ENCODE measurements at places on chromosomes 13 and 19.

- no peak for DNase-seq
These were observed 362.4 kb downstream of the KCTD12 start for GRCh38 chr13:76523740-76524340.

DNA sequence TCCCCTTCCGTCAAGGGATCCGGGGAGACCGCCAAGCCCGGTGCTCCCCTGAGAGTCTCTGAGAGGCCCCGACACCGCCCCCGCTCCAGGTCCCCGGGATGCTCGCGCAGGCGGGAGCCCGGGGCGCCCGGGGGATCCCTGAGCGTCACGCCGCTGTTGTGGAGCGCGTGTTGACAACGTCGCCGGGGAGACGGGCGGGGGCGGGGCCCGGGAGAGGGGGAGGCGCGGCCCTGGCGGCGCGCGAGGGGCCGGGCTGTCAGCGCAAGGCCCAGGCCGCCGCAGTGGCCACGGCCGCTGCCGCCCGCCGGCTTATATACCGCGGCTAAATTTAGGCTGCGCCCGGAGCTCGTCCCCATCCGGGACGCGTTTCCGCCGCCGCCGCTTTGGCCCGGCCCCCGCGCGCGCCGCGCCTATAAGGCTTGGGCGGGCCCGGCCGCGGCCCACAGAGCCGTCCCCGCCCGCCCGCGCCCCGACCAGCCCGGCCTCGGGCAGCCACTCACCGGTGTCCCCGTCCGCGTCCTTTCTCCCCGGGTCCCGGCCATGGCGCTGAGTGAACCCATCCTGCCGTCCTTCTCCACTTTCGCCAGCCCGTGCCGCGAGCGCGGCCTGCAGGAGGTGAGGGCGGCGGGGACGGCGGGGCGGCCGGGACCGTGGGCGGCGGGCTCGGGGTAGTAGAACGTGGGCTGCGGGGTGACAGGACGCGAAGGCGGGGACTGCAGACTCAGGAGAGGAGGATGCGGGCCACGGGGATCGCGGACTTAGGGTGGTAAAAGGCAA is at the start of gene KLF2:
KLF2 (plus strand) TSS at position 443 of the 777 bp plus-strand sequence; CDS start at position 541, 98 bp downstream.
- no peak for DNase-seq

DNA sequence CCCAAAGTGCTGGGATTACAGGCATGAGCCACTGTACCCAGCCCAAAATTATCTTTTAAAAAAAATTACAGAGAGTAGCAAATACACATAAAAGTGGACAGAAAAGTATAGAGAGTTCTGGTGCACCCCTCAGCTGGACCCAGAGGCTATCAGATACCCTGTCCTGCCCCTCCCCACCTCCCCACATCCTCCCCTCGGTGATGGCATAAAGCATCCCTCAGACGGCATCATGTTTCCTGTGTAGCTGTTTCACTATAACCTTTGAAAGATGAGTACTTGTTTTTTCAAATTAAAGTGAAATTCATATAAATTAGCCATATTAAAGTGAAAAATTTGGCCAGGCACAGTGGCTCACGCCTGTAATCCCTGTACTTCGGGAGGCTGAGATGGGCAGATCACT is 20.1 kb downstream of the SLC27A1 start:
- no peak for DNase-seq

GRCh38 chr19:15337202-15337601 is 4.9 kb upstream of the BRD4 start:
- DNase-seq = no peak

GRCh38 chr13:73325723-73326558 is 267.1 kb downstream of the KLF5 start:
- DNase-seq = no peak

- DNase-seq = no peak
These were observed 162.9 kb downstream of the NHLRC3 start for GRCh38 chr13:39201180-39201579.

DNA sequence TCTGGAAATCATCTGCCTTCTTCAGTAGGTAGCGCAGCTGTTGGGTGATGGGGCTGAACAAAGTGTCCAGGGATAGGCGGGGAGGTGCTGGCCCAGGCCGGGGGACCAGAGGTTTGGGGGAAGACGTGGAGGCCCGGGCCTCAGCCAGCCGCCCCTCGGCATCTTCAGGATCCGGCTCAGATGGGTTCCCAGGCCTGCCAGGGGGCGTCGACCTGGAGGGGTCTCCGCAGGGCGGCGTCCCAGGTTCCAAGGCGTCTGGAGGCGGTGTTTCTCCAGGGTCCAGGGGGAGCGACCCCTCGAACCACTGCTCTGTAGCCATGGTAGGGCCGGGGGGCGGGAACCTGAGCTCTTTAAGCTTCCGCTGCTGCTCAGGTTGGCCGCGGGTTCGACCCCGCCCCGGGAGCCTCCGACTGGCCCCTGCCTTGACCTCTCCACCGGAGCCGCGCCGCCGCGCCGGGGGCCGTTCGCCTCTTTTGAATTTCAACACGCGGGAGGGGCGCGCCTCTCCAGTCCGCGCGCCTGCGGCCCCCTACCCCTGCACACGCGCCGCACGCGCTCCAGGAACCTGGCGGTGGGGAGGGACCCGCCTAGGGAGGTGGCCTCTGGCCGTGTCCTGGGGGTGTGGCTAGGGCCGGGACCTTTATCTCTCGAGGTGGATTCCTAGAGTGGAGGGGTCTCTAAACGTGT is at the start of gene C19orf67:
C19orf67 (minus strand) TSS at position 475 of the 687 bp plus-strand sequence; CDS start at position 319, 156 bp downstream.
- DNase-seq = no peak

DNA sequence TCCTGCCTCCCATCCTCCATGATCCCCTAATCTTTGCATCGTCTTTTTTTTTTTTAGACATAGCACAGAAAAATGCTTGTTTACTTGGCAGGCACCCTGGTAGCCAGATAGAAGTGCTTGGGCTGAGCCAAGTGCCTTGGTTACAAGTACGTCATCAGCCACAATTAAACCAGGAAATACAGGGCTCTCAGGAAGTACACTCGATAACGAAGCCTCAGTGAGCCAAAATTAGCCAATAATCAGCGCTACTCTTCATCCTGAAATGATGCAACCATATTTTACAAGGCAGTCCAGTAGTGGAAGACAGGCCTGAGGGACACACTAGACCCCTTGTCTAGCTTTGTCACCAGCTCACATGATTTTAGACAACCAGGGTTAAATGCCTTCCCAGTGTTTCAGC is 194.0 kb upstream of the NBEA start:
- no peak for DNase-seq

DNA sequence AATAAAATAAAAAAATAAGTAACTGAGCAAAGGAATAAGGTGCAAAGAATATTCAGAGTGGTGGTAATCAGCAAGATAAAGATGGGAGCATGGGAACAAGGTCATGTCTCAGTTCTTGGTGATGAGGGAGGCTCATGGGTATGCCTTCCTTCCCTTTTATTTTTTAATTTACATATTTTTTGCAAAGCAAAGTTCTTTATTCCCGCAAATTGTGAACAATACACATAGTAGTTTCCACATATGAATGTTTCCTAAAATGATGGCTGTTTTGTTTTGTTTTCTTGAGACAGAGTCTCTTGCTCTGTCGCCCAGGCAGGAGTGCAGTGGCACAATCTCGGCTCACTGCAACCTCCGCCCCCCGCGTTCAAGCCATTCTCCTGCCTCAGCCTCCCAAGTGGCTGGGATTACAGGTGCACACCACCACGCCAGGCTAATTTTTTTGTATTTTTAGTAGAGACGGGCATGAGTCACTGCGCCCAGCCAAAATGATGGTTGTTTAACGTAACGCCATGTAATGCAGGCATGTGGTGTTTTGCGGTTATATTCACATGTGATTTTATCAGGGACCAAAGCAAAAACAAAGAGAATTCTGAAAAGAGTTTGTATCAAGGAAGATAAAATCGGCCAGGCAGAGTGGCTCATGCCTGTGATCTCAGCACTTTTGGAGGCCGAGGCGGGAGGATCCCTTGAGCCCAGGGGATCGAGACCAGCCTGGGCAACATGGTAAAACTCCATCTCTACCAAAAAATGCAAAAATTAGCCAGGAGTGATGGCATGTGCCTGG is 4.5 kb upstream of the ADGRE2 start:
- no peak for DNase-seq

- no peak for DNase-seq
These were observed 29.7 kb downstream of the NKPD1 start for GRCh38 chr19:45130888-45131615.

- no peak for DNase-seq
These were observed 41.7 kb downstream of the UFM1 start for GRCh38 chr13:38391341-38391740.

GRCh38 chr19:45187421-45188100 is 9.0 kb downstream of the BLOC1S3 start:
- no peak for DNase-seq

GRCh38 chr13:68190818-68191217 is 960.7 kb upstream of the PCDH9 start:
- no peak for DNase-seq

GRCh38 chr19:57935731-57936130 is 529 bp upstream of the ZNF418 start:
- DNase-seq = no peak

DNA sequence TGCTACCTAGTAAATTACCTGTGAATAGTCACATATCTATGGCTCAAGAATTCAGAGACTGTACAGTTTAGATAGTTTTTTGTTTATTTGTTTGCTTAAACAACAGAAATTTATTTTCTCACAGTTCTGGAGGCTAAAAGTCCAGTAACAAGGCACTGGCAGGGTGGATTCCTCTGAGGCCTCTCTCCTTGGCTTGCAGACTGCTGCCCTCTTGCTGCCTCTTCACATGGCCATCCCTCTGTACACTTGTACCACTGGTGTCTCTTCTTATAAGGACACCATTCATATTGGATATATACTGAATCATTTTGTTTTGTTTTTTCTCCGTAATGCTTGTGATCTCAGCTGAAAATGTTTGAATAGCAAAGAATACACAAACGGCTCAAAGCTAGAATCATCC is 56.4 kb upstream of the MIR17HG start:
- no peak for DNase-seq

DNA sequence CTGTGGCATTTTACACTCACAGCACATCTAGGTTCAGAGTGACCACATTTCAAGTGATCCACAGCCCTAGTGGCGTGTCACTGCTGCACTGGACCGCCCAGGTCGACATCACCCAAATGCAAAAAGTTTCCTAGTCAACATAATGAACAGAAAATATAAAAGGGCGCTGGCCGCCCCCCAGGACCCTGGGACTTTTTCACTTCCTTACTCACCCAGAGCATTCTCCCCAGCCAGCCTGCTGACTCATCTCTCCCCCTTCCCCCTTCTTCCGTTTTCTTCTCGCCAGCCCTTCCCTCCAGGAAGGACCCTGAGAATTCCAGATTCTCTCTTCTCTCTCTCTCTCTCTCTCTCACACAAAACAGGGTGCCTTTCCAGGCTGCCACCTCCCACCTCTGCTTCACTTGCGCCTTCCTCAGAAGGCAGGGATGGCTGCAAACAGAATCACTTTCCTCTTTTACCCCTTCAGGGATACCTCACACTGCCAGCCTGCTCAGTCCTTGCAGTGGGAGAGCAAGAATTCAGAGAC is 21.0 kb upstream of the GRWD1 start:
- no peak for DNase-seq

DNA sequence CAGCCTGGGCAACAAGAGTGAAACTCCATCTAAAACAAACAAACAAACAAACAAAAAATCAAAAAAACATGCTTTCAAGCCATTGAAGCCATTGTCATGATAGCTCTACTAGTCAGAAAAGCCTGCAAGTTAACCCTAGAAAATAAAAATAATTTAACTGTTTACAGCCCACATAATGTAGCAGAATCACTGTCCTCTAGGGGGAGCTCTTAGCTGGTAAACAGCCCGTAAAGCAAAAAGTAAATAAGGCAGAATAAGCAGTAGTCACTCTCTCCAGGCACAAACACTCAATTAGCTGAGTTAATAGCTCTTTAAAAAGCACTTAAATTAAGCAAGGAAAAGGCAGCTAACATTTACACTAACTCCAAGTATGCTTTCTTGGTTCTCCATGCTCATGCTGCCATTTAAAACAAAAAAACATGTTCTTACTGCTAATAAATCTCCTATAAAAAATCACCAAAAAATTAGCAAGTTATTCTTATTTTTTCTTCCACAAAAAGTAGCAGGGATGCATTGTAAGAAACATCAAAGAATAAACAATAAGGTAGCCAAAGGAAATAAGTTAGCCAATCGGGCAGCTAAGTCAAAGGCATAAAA is 11.3 kb downstream of the LILRB4 start:
- DNase-seq = no peak

DNA sequence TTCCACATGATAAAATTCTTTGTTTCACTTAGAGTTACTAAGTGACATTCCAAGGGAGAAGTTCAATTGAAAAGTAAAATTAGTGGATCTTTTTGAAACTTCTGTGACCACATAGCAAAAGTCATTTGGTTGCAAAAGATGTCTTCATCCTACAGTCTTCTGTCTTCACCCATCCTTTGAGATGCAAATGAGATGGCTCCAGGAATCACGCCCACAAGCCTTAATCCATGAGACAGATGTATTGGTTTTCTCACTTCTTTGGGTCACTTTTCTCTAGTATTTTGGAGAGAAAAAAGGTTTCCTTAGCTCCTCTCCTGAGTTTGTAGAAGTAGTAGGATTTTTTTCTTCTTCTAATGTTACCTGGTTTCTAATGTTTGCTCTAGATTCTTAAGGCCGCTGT is 259.5 kb upstream of the SLC10A2 start:
- no peak for DNase-seq

- no peak for DNase-seq
These were observed 88.4 kb downstream of the FOXO1 start for GRCh38 chr13:40578055-40578454.

DNA sequence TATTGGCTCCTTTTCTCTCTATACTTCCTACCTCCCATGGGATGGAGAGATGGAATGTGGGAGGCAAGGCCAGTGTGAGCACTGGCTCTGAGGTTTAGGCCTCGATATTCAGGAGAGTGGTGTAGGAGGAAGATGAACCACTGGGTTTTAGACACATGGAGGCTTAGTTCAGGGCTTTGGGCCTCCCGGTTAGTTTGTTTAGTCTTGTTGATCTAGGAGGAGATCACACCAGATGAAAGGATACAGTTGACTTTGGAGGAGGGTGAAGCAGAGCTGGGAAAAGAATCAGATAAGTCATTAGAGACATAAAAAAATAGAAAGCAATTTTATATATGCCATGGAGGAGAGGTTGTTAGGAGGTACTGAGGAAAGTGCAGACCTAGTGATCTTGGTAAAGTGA is 30.9 kb downstream of the RNASEH2B start:
- DNase-seq = no peak

- DNase-seq = no peak
These were observed 9.3 kb downstream of the RPS9 start for GRCh38 chr19:54209811-54210494.

DNA sequence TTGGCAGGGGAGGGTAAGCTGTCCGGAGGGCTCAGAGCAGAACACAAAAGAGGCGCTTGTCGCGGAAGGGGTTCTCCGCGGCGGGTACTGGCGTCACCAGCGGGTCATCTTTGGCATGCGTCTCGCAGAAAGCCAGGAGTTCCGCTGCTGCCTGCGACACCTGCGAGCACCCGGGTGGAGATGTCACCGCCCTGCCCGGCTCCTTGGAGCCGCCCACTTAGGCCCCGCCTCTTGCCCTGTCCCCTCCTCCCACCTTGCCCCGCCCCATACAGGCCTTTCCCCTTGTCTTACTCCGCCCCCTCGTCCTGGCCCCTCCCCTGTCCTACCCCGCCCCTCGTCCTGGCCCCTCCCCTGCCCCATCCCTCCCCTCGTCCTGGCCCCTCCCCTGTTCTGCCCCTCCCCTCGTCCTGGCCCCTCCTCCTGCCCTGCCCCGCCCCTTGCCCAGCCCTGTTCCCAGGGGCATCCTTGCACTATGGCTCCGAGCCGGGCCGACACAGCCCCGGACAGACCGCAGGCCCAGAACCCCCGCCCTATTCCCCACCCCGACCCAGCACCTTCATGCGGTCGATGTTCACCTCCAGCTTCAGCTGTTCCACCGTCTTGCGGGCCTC is 1.9 kb downstream of the GNG8 start:
- no peak for DNase-seq

GRCh38 chr19:7197760-7198696 is 96.2 kb downstream of the INSR start:
- peak; percentile 94 for DNase-seq

Data from vagina (tissue), 2 donors.